ENCODE measurements at places on chromosomes 7 and 10. TPM values are rescaled to one million over a fixed set of nuclear protein-coding genes. Genes with fewer than 3 reads are reported as not detected.

- DNase-seq = no peak
Observed at GRCh38 chr10:65805511-65805910, 1120.3 kb upstream of the LRRTM3 start.

Gene TMEM229A
- not detected for total RNA-seq

DNA sequence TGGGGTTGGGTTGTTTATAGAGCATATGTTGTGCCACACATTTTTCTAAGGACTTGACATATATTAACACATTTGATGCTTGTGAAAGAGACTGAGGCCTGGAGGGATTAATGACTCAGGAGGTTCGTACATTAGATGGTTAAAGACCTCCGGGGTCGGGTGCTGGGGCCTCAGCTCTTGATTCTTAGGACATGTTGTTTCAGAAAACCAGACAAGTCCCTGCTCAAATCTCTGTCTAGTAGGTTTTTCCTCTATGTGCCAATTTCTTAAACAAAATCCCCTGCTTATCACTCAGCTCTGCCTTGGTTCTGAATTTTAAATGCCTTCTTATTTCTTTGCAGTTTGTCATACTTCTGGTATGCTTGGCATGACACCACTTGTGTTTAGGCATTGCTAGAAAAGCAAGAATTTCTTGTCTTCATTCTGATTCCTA, 5.8 kb downstream of the UPP1 start:
- DNase-seq = peak; percentile 46

- DNase-seq = no peak
Observed at GRCh38 chr10:56318816-56319215, 42.2 kb downstream of the ZWINT start.

GRCh38 chr10:44558521-44558920, 173.6 kb upstream of the CXCL12 start:
- DNase-seq = no peak

GRCh38 chr10:91120348-91120747, 100.1 kb upstream of the PCGF5 start:
- DNase-seq = no peak

DNA sequence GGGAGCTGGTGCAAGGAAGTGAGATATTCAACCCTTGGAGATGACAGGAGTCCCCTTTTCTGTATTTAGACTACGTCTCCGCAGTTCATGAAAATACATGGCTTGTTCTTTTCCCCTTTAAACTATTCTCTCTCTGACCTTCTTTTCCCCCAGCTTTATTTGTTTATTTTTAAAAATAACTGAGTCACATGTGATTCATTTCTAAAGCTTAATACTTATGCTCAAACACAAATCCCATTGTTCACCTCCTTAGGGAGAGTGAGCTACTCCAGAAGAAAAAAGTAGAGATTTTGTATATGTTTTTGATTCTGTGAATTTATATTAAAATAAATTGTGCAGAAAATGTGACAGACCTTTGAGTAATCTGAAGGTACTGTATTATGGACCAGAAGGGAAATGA, 35.9 kb upstream of the FZD1 start:
- DNase-seq = no peak

DNA sequence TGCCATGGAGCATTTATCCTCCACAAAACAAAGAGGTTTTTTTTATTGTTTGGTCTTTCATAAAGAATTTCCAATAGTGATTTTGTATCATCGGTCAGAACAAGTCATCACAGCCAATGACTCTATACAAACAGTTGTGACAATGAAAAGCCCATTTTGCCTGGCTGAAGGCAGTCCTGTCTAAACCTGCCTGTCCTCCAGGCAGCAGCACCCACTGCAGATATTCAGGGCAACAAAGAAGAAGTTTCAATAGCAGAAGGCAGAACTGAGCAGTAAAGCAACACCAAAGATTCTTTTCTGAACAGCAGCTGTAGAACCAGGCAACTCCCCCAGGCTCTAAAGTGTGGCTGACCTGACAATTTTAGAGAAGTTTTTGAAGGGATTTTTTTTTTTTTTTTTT, 169.4 kb downstream of the FGFR2 start:
- no peak for DNase-seq

- DNase-seq = no peak
Observed at GRCh38 chr7:53811555-53812079, 730.6 kb upstream of the VSTM2A start.

DNA sequence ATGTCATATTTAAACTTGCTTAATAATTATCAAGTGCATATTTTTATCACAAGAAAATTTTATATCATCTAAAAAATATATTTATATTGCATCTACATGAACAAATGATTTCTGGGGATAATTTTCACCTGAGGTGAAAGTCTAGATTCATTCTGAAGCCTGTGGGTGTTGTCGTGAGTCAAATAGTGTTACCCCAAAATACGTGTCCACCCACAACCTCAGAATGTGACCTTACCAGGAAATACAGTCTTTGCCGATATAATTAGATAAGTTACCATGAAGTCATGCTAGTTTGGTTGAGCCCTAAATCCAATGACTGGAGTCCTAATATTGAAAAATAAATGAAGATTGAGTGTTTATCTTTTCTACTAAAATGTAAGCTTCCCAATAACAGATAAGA, 203.0 kb upstream of the MDFIC start:
- DNase-seq = no peak

GRCh38 chr10:50470798-50471582, 152.8 kb downstream of the SGMS1 start:
- no peak for DNase-seq

Gene CHN2
- total RNA-seq = 0.64 TPM

GRCh38 chr7:132650498-132650897, 74.2 kb upstream of the PLXNA4 start:
- no peak for DNase-seq

DNA sequence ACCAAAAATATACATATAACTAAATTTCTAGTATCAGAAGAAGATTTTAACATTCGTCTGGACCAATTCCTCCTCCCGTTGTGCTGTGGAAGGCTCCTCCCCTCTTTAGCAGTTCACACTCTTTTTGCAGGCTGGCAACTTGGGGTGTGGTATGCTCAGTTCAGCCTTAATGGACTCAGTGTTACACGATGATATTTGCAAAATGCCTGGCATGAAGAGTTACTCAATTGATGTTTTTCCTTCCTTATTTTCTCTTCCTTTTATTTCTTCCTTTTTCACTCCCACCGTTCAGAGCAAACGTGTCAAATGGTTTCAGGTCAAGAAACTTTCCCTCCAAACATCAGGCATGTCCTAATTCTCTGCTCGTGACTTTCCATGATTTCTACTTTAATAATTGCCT, 248.3 kb downstream of the PHF14 start:
- no peak for DNase-seq

GRCh38 chr10:62048470-62048869, 147.0 kb downstream of the ARID5B start:
- no peak for DNase-seq

- peak; percentile 53 for DNase-seq
Observed at GRCh38 chr10:120562956-120563355, 105.9 kb downstream of the PLPP4 start.

GRCh38 chr7:22270371-22270770, 86.6 kb downstream of the RAPGEF5 start:
- DNase-seq = no peak

- DNase-seq = no peak
Observed at GRCh38 chr7:35565927-35566326, 129.0 kb downstream of the HERPUD2 start.

DNA sequence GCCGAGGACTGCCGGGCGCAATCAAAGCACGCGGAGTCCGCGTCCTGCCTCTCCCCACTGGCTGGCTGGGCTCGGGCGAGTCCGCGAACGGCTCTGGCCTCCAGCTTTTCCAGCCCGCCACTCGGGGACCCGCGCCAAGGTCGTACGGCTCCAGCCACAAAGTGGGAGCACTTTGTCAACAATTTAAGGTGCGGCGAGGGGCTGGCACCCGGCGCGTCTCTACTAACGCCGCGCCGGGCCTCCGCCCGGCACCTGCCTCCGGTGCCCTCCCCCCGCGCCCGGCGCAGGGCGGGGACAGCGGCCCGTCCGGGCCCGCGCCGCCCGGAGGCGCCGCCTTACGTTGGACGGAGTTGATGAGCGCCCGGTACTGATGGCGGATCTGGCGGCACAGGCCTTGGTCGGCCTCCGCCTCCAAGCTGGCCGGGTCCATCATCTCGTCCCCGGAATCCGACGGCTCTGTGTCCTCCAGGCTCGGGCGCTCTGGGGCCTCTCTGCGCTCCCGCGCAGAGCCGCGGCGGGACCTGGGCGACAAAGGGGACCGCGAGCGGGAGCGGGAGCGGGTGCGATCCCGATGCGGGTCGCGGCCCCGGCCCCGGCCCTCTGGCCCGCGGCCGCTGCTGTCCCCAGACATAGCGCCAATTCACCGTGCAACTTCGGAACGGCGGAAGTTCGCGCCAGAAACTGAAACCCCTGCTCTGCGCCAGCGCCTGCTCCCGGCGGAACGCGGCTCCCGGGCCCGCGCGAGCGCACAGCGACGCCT, at the start of gene NSMCE4A:
TSS of gene NSMCE4A (minus strand) at position 683 of the 760 bp plus-strand sequence. CDS start at position 631, 52 bp downstream.
- DNase-seq = peak; percentile 92

GRCh38 chr10:70679498-70679897, 7.2 kb downstream of the ADAMTS14 start:
- no peak for DNase-seq

DNA sequence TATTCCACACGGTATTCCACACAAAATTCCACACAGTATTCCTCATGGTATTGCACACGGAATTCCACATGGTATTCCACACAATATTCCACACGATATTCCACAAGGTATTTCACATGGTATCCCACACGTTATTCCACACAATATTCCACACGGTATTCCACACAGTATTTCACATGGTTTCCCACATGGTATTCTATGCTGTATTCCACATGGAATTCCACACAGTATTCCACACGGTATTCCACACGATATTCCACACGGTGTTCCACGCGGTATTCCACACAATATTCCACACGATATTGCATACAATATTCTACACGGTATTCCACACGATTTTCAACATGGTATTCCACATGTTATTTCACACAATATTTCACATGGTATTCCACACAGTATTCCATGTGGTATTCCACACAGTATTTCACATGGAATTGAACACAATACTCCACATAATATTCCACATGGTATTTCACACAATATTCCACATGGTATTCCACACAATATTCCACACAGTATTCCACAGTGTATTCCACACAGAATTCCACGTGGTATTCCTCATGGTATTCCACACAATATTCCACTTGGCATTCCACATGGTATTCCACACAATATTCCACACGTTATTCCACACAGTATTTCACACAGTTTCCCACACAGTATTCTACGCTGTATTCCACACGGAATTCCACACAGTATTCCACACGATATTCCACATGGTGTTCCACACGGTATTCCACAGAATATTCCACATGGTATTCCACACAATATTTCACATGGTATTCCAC, 136.0 kb upstream of the CHST15 start:
- no peak for DNase-seq

DNA sequence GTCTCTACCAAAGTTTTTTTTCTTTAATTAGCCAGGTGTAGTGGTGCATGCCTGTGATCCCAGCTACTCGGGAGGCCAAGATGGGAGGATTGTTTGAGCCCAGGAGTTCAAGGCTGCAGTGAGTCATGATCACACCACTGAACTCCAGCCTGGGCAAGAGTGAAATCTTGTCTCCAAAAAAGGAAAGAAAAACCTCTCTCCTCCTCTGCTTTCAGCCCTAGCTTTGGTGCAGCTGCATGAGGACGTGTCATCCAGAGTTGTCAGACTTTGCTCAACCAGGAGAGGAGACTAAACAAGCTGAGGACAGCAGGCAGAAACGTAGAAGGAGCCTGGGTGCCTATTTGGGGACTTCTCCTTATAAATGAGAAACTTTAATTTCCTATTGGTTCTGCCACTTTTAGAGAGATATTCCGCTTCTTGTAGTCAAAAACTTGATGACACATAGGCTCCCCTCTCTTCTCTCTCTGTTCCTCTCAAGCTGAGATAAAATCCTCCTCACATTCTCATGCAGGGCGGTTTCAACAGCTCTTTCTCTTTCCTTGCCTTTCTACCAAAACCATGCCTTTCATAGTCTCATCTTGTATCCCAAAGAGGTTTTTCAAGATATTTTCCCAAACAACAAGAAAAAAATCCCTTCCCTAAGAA, 205.4 kb downstream of the ARHGAP12 start:
- peak; percentile 56 for DNase-seq

GRCh38 chr7:116530107-116530820, 5.4 kb downstream of the CAV1 start:
- no peak for DNase-seq

DNA sequence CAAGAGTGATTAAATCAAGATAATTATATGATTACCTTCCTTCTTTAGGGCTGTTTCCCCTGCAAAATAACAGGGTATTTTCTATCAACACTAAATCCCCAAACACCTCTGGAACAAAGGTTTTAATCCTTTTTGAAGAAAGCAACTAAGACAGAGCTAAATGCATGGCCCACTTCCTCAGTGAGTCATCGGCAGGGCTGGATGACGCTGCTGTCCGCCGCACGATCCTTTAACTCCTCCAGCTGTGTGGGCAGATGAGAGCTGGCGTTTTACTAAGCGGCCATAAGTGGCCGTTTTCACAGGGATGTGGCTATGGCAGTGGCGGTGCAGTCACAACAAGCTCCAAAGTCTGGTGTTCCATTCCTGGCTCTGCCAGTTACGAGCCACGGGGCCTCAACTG, 76.0 kb upstream of the C1QL3 start:
- DNase-seq = no peak

DNA sequence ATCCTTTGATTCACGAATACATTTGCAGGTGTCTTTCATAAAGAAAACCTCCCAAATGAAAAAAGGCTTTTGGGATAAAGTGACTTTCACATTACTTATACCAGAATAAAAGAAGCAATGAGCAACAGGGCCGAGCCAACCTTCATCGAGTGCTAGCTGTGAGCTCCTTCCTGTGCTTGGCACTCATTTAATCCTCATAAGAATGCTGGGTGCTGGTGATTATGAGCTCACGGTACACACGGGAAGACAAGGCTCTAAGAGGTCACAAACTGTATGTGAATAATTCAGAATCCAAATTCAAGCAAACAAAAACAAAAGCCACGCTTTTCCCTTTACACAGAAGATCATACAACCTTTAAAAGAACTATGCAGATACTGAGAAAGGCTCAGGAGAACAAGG, 156.2 kb downstream of the COBL start:
- no peak for DNase-seq

Gene RELN
- 0.52 TPM for total RNA-seq

Gene CLDN3
- total RNA-seq = not detected

- no peak for DNase-seq
Observed at GRCh38 chr7:46003161-46003560, 82.1 kb upstream of the IGFBP3 start.

Gene NAT16
- total RNA-seq = not detected

- DNase-seq = no peak
Observed at GRCh38 chr10:128576943-128577670, 450.9 kb upstream of the MKI67 start.

Gene MYO3A
- total RNA-seq = not detected

GRCh38 chr7:27424231-27424630, 181.6 kb downstream of the EVX1 start:
- no peak for DNase-seq

- DNase-seq = no peak
Observed at GRCh38 chr7:121012170-121012874, 23.8 kb downstream of the CPED1 start.

GRCh38 chr10:103836861-103837260, 18.5 kb downstream of the SH3PXD2A start:
- no peak for DNase-seq

- DNase-seq = no peak
Observed at GRCh38 chr7:141221007-141221612, 147.2 kb downstream of the TMEM178B start.

GRCh38 chr7:69114374-69114773, 483.9 kb upstream of the AUTS2 start:
- DNase-seq = no peak

Gene IFIT1
- 20.4 TPM for total RNA-seq

GRCh38 chr7:19533266-19533665, 175.6 kb downstream of the POLR1F start:
- no peak for DNase-seq

GRCh38 chr10:116209781-116210180, 63.2 kb downstream of the GFRA1 start:
- DNase-seq = no peak
